Thoracic aorta (tissue), 2 donors: ENCODE measurements at places on chromosomes 13 and 19.

GRCh38 chr13:79340490-79340889 lies 65.6 kb downstream of the RBM26 start:
- no peak for DNase-seq

DNA sequence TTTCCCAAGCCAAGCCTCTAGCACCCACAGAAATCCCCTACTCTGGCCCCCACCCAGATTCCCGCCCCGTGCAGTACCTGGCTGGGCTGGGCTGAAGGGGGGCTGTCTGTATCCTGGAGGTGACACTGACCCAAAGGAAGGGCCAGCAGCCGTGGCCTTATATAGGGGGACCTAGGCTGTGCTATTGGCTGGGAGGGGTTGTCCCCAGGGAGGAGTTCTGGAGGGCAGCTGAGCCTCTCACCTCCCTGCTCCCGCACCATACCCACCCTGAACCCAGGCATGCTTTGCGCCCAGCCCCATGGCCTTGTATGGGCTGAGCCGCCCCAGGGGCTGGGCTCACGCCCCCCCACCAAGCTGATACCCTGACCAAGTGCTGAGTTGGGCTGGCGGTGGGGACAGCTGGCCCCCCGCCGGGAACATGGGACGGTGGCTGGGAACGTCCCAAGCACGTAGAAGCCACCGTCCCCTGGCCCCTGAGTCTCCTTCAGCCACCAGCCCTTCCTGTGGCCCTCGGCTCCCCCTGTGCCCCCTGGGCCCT lies at the start of gene CKM:
TSS of gene CKM (minus strand) at position 132 of the 538 bp plus-strand sequence. CDS start 3,162 bp downstream, outside the sequence.
- DNase-seq = no peak

DNA sequence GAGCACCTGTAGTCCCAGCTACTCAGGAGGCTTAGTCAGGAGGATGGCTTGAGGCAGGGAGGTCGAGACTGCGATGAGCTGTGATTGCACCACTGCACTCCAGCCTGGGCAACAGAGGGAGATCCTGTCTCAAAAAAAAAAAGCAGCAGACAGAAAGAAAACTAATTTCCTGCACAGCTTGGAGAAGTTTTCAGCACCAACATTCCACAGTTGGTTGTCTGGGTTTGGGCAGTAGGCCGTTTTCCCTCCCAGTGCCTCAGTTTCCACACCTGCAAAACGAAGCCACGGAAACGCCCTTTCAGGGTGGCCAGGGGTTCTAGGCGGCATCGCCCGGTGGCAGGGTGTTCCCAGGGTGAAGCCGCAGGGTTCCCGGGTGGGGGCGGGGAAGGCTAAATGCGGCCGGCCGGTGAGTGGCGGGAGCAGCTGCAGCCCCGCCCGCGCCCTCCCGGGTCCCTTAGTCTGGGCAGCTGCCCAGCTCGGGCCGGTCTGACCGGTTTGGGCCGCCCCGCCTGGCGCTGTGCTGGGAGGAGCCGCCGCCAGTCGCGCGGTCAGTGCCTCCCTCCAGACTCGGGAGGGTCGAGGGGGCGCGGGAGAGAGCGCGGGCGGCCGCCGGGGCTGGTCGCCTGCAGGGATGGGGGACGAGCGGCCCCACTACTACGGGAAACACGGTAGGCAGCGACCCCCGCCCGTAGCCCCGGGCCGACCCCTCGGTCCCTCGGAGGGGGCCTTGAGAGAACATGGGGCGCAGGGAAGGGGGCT lies at the start of gene SLC44A2:
TSS of gene SLC44A2 (plus strand) at position 551 of the 759 bp plus-strand sequence. CDS start at position 632, 81 bp downstream.
- no peak for DNase-seq

GRCh38 chr13:40170982-40171381 lies 495.5 kb downstream of the FOXO1 start:
- DNase-seq = no peak

DNA sequence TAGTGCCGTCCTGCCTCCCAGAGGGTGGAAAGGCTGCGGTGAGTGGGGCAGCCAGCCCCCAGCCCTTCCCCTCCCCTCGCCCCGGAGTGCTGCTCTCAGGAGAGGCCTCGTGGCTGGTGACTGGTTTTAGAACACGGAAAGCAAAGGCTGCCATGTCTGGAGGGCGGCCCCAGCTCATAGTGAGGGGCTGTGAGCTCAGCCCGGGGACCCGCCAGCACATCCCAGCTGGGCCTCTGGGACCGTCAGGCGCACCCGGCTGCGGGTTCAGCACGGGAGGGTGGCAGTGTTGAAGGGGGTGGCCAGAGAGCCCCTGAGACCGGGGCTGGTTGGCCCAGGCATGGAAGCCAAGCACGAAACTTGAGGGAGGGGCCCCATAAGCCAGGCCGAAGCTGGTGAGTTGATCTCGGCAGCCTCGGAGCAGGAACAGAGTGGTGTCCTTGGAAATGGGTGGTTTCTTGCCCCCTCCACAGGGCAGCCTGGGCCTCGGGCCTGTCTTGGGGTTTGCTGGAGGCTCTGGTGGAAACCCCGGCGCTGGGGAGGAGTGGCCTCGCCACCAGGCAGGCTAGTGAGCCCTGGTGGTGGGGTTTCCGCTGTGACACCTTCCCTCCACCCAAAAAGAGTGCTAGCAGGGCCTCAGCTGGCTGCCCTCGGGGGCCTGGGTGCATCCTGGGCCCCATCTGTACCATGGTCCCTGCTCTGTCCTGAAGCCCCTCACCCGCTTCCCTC lies 157.7 kb downstream of the KDM4B start:
- no peak for DNase-seq

DNA sequence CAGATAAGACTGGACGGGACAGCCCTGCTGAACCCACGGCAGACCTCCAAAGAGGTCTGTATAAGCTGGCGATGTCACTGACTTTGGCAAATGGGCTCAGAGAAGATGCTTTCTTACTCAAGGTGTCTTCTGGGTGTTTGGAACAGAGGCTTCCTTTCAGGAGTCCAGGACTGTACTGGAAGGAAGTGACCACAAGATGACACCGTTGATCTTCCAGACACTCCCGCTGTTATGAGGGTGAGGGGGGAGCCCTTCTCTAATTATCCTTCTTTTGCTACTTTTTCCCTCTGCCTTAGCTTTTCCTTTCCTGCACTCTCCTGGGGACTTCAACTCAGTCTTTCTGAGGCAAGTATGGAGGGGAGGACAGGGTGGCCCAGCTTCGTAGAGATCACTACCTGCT lies 65.2 kb upstream of the ZNF599 start:
- no peak for DNase-seq

GRCh38 chr13:44575741-44576350 lies at the start of gene TSC22D1:
Gene TSC22D1 (minus strand): TSS chr13:44576330. CDS start chr13:44576074, 256 bp downstream.
- no peak for DNase-seq

DNA sequence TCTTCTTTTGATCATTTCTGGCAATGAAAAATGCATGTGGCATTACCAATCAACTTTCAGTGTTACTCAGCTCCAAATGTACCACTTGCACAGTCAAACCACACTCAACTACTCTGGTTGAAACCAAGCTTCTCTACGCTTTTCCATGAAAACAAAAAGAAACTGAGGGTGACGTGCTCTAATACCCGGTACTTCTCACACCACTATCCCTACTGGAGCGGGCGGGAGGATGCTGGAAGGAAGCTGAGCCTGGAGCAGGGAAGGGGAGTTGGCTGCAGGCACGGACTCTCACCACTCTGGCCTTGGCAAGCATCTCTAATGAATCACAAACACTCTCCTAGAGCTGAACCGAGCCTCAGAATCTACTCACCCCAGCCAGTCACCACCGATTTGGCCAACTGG lies 48.2 kb downstream of the STK24 start:
- DNase-seq = no peak

DNA sequence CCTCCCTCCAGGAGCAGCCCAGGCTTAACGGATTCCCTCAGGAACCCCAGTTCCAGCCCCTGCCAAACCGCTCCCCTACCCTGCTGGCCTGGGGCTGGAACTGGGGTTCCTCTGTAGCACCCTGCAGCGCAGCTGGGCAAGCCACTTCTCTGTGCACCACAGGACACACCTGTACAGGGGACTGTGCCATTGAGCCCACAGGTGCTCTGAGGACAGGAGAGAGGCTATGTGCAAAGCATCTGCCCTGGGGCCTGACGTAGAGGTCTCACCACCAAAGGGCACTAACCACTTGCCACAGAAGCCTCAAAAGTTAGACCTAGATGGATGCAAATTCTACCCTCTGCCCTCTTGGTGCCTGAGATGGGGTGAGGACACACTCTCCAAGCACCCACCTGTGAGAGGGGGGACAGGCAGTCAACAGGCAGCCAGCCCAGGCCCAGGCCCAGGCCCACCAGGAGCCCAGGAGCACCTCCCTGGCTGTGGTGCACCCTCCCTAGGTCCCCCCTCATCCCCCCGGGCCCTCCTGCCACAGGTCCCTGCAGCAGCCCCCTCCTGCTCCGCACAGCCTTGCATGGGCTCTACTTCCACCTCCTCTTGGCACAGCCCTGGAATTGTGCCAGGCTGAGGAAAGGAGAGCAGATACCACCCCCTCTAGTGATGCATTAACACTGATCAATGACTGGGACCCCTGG lies 27.6 kb upstream of the SLC35E1 start:
- no peak for DNase-seq

- DNase-seq = no peak
Measured at GRCh38 chr13:20128459-20128931, 32.4 kb downstream of the GJA3 start.

DNA sequence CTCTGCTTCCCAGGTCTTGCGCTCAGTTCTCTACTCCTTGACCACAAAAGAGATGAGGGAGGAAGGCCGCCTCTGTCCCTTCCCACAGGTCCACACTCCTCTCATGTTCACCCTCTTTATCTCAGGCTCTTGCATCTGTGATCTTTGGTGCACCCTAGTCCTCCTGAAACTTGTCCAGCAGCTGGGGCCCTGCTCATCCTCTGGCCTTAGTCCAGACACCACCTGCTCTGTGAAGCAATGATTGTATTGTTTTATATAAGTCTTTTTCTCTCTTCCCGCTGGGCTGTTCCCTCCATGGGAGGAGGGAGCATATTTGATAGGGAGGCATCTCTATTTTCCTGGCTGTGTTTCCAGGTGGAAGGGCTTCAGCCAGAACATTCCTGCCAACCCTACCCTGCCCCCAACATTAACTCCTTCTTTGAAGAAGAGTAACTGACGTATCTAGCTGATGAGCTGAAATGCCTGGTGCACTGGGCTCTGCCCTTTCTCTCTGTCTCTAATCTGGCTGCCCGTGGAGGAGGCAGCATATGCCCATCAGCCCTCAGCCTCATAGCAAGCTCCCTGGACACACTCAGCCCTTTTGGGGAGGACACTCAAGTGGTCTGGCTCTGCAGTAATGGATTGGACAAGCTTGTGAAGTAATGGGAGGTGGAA lies 38.2 kb upstream of the SIAH3 start:
- no peak for DNase-seq

- no peak for DNase-seq
Measured at GRCh38 chr19:8075158-8076074, 22.9 kb downstream of the CCL25 start.

DNA sequence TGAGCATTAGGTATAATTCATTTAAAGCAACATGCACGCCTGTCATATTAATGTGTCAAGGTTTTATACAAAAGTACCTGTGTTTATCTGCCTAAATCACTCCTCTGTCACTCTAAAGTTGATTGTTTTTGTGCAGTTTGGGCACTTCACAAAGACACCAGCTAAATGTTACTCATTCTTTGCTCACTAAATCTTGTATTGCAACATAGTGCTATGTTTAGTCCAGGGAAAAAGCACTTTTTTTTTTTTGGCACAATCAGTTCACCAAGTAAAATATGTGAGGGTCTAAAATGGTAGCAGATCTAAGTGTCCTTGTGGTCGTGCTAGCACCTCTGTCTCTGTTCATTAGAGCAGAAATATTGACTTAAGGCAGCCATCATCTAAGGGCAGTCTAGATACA lies 2526.7 kb upstream of the PCDH20 start:
- DNase-seq = no peak

GRCh38 chr19:35828692-35829301 lies 16.2 kb upstream of the PRODH2 start:
- no peak for DNase-seq

DNA sequence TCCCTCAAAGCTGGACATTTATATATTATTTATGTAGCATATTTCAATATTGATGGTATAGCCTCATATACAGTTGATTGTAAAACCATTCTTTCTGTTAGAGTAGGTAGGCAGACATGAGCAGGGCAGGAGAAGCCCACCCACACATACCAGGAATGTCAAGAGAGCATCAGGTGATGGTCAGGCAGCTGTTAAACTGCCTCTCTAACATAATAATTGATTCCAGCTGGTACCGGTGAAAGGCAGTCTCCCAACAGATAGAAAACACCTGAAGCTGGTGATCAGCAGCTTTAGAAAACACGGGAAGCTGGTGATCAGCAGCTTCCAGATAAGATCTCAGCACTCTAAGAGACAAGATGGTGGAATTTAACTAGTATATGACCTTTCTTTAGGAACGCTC lies 132.9 kb downstream of the SLITRK6 start:
- DNase-seq = no peak

- DNase-seq = no peak
Measured at GRCh38 chr13:31011193-31011860, 78.9 kb downstream of the TEX26 start.

DNA sequence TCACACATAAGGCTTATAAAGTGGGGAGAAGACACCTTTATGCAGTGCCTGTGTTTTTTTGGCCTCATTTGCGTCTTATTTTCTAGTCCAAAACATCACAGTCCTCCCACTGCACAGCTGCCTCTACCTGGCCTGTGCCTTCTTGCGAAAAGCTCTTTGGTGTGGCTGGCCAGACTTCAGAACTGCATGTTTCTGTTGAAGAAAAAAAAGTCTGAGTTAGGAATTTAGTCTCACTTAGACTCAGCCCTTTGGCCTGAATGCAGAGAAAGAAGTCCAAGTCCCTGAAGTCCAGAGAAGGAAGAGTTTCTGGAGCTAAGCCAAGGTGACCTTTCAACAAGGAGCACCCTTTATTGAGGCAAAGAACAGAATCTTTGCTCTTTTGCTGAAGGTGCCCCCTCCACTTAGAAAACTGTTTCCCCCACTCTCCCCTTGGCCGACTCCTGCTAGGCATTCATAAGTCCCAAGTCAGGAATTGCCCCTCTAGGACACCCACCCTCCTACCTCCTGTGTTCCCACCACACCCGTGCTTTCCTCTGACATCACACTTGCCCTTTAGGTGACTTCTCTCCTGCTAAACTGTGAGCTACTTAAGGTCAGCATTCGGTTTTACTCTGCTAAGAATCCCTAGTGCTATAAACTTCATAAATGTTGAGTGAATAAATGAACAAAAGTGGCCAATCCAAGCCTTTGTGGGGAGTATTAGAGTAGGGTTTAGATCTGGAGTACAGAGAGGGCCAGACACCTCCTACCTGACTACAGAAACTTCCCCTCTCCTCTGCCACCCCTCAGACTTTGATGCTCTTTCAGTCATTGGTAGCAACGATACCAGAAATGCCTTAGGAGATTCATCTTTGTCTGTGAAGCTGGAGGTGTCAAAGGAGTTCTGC lies 226.8 kb downstream of the LACC1 start:
- DNase-seq = no peak

DNA sequence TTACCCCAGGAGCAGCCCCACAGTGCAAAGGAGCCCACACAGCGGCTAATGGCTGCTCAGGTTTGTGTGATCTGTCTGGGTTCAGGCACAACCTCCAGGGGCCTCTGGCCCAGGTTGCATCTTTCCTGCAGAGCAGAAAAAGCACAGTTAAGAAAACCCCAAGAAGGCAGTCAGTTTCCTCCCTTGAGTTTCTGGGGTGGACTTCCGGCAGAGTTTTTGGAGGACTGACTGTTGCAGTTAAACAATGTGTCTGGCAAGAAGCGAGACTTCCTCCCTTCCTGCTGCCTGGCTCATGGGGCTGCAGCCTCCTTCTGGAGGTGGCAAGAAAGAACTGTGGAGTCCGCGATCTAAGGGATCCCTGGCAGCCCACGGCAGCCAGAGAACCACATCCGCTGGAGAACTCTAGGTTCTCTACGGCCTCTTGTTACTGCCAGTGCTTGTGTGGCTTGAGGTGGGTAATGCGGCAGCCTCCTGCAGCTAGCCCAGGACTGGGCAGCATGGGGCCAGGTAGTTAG lies 114.4 kb downstream of the ZDHHC20 start:
- no peak for DNase-seq
